ENCODE measurements at places on chromosomes 5 and 9.
A peak's percentile ranks its signal among the peaks of the same experiment; 100 is the strongest.

DNA sequence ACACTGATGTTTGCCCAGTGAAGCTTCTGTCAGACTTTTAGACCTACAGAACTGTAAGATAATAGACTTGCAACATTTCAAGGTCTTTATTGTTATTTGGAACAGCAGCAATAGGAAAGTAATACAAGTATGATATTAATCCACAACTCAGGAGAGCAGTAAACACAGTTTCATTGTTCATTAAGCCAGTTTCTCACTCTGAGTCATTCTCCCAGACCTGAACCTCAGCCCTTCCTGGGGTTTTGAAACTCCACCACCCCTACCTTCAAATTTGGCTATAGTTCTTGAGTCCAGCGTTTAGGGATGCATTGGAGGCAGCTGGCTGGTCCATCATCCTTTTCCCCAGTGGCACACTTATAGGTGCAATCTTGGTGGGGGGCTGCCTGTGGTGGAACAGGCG, 203.2 kb downstream of the RAB3C start:
- DNase-seq = no peak

- no peak for DNase-seq
Observed at GRCh38 chr9:134546746-134547145, 94.9 kb upstream of the COL5A1 start.

GRCh38 chr5:9278921-9279603, 266.8 kb downstream of the SEMA5A start:
- no peak for DNase-seq

DNA sequence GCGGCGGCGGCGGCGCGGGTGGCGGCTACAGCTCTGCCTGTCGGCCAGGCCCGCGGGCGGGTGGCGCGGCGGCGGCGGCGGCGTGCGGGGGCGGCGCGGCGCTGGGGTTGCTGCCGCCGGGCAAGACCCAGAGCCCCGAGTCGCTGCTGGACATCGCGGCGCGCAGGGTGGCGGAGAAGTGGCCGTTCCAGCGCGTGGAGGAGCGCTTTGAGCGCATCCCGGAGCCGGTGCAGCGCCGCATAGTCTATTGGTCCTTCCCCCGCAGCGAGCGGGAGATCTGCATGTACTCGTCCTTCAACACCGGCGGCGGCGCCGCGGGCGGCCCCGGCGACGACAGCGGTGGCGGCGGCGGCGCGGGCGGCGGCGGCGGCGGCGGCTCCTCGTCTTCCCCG, 296 bp downstream of the ZSWIM6 start:
- DNase-seq = no peak

GRCh38 chr5:11878814-11879213, 25.4 kb downstream of the CTNND2 start:
- DNase-seq = no peak

GRCh38 chr5:180234271-180234670, 25.3 kb upstream of the RASGEF1C start:
- DNase-seq = no peak

DNA sequence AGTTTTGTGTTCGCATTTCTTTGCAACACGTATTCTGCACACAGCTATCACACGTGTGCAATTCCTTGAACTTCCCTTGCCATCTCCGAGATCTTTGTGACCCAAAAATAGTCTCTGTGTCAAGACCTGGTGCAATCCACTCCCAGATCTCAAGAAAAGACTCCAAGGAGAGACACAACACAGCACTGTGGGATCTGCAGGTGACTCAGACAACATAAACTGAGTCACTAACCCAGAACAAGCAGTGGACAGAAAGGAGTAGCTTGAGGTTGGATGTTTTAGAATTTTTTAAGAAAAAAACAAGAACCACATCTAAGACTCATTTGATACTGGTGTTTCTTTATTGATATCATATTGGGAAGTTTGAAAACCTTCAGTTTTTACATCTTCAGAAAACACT, 396.9 kb downstream of the AGTPBP1 start:
- DNase-seq = no peak

GRCh38 chr9:94084314-94084713, at the start of gene PTPDC1:
Gene PTPDC1 (plus strand): TSS chr9:94084464. CDS start chr9:94084531, 67 bp downstream.
- no peak for DNase-seq

DNA sequence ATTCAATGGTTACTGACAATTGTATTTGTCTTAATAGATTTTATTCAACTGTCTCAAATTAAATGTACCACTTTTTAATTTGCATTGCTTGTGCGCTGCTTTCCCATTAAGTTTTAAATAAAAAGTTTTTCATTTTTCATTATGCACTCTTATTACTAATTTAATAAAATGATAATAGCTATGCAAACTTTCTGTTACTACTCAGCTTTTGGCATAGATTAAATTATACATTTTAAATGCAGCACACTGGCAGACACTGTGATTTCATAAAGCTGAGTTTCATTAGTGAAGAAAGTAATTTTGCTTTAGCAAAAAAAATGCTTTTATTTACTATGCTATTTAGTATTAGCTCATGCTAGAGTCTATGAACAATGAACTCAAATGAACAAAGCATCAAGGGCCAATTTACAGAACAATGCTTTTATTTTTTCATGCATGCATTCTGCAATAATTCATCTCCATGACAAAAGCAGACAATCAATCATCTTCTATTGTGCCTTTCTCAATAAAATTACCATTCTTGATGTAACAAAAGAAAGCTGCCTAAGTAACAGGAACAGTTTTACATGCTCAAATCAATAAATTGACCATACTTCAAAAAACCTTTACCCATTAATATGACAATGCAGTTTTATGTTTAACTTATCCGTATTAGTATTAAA, 595.2 kb upstream of the ARRDC3 start:
- DNase-seq = no peak

DNA sequence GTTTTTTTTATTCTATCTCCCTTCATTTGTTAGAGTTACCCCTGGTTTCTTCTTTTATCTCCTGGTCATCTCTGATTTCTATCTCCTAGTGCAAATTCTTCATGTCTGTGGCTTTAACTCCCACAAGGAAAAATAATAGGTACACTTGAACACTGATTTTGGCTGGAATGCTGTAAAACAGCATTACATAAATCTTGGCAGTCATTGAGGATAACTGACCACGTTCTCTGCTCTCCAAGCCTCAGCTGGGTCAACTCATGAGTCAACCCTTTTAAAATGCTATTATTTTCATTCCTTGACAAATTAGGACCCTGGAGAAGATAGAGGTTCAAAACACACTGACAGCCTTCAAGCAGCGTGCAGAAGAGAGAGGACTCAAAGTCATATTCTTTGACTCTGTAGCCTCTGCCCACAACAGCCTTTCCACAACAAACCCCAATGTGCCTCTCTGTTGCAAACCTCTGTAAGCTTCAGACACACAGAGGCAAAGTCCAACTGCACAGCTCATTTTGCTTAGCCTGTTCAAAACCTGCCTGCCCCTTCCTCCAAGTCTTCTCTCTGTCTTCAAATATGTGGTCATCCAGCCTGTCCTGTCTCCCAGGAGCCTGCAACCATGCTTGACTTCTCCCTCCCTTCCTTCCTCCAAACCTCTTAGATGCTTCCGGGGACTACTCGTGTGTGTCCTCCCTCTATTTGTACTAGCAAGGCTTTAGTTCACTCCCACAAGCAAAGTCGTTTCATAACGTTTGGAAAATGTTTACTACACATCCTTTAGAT, 398.4 kb downstream of the MED10 start:
- no peak for DNase-seq

- no peak for DNase-seq
Observed at GRCh38 chr9:35649431-35650340, 1.0 kb downstream of the SIT1 start.

DNA sequence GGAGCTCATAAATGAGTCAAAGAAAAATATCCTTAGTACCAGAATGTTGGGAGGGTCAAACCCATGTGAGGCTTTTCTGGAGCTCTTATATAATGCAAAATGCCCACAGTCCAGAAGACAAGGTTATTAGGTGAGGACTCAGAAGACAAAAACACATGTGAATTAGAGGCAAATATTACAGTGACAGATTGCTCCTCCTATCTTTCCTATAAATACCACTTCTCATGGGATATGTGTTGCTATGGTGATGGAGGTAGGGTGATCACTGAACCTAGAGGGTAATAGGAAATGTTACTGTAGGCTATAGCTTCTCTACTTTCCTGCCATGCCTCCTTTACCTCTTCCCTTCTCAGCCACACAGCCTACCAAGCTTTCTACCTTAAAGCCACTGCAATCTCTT, 264.6 kb downstream of the SEC61B start:
- no peak for DNase-seq

GRCh38 chr5:169791251-169791650, 154.2 kb downstream of the DOCK2 start:
- DNase-seq = no peak

- no peak for DNase-seq
Observed at GRCh38 chr9:23538461-23539003, 287.5 kb downstream of the ELAVL2 start.

- no peak for DNase-seq
Observed at GRCh38 chr5:99314721-99315120, 385.9 kb upstream of the CHD1 start.

GRCh38 chr5:132437604-132438266, 52.8 kb downstream of the IRF1 start:
- peak; percentile 55 for DNase-seq

GRCh38 chr9:34555002-34555348, 32.2 kb upstream of the ENHO start:
- DNase-seq = no peak

DNA sequence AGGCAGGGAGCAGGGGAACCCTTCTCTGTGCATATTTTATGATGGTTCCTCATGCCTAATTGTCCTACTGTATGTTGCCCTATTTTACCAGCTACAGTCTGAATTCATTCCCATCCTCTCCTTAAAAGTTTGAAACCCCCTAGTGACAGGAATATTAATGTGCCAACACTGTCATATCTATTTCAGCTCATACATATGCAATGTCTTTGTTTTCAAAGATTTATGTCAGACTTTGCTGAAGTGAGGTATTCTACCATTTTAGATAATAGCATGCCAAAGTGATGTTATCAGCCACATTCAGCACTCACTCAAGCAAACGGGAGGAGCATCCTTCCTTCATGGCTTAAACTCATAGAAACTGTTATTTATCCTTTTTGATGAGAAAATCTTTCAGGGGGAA, 696.5 kb downstream of the NR2F1-AS1 start:
- DNase-seq = no peak

DNA sequence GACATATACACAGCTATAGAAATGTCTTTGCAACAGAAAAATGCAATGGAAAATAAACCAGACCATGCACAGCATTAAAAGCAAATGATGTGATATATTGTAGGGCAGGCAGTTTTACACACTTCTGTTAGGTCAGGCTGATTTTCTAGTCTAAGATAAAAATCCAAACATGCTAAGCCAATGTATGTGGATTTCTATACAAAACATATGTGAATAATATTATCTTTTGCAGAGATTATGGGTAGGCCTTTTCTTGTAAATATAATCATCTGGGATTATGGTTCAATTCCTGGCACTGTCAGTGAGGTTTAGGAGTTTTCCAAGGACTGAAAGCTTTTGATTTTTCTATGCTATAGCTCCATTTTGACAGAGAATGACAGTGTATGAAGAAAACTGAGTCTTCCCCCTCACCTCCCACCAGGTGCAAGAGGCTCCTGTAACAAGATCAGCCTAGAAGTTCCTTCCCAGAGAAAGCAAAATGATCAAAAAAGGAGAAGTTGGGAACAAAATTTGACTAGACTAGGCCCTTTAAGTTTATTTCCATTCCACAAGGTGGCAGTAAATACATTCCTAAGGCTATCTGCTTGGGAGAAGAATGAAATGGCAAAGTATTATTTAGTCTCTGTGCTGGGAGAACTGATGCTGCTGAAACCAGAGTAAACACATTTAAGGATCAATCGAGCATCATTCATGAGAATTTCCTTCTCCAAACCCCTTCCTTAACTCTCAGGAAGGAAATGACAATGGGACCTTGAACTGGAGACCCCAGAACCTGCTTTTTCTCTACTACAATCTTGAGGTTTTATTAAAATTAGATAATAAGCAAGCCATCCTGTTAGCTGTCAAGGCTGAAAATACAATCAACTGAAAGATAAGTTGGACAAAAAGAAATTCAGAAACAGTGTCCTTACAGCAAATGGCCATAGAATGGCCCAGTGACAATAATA, 133.0 kb upstream of the TUT7 start:
- DNase-seq = no peak

GRCh38 chr9:128860937-128861336, 20.8 kb downstream of the KYAT1 start:
- no peak for DNase-seq

- DNase-seq = no peak
Observed at GRCh38 chr5:132315529-132316067, 21.4 kb downstream of the SLC22A4 start.

DNA sequence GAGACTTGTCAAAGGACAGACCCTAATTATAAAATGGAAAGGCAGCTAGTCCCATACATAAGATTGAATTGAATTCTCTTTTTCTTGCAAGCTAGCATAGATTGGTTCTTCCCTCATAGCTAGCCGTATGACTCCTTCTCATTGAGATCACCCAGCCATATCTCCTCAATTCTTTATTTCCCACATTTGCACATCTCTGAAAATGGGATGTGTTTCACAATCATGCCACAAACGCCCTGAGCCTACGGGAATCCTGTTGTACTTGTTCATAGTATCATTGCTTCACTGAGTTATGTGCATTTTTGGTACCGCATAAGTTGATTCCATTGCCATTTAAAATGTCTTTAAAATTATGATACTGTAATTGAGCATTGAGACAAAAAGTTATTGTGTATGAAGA, 90.5 kb downstream of the PCSK1 start:
- DNase-seq = no peak

GRCh38 chr5:63341442-63341841, 620.8 kb downstream of the HTR1A start:
- DNase-seq = no peak

DNA sequence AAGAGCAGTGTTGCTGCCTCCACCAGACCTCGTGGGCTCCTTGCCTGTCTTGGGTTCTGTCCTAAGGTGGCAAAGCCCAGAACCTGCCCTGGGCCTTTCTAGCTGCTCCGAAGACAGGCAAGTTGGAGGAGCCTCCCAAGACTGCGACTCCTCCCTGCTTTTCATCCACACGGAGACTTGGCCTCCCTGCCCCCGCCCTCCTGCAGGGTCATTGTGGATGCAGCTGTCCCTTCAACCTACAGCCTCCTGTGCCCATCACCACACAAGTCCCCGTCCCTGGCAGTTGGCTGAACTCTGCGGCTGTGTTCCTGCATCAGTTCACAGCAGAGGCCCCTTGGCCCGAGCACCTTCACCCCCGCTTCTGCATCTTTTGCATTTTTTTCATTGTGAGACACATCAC, 59.2 kb downstream of the WNK2 start:
- DNase-seq = no peak

GRCh38 chr5:157252711-157253465, 13.0 kb upstream of the CYFIP2 start:
- no peak for DNase-seq
